CD4-positive, alpha-beta T cell treated with Interleukin-2 at 100 ng/mL for 4 hours (primary cell): ENCODE measurements at places on chromosomes 5 and 9.

DNA sequence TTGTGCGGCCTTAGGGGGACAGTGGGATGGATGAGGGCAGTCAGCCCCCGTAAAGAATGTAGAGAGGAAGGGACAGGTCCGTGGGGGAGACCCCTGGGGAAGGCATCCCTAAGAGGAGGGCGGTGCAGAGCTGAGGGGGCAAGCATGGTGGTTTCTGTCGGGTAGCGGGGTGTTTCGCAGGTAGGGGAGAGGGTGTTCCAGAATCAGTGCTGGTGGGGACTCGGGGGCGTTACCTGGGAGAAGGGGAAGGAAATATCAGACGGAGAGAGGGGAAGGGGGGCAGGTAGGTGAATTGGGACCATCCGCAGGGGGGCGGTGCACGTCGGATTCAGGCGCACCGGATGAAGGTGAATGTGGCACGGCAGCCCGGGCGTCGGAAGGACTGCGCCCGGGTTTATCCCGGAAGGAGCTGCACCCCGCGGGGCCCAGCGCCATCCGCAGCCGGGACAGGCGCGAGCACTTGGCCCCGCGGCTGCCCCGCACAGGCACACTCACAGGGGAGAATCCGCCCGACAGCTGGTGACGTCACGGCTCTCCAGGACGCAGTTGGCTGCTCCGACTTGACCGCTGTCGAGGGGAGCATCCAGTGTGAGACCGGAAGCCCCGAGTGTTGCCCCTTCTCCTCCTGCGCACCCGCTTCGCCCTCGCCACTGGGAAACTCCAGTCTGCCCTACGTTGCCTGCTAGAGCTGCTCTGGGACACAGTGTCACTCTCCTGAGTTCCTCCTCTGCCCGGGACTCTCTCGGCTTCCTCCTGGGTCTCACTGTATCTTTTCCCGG is 1.3 kb downstream of the CD72 start:
- DNase-seq: peak; percentile 66

- DNase-seq: no peak
Observed at GRCh38 chr5:88876714-88877113, 6.3 kb downstream of the MEF2C start.

DNA sequence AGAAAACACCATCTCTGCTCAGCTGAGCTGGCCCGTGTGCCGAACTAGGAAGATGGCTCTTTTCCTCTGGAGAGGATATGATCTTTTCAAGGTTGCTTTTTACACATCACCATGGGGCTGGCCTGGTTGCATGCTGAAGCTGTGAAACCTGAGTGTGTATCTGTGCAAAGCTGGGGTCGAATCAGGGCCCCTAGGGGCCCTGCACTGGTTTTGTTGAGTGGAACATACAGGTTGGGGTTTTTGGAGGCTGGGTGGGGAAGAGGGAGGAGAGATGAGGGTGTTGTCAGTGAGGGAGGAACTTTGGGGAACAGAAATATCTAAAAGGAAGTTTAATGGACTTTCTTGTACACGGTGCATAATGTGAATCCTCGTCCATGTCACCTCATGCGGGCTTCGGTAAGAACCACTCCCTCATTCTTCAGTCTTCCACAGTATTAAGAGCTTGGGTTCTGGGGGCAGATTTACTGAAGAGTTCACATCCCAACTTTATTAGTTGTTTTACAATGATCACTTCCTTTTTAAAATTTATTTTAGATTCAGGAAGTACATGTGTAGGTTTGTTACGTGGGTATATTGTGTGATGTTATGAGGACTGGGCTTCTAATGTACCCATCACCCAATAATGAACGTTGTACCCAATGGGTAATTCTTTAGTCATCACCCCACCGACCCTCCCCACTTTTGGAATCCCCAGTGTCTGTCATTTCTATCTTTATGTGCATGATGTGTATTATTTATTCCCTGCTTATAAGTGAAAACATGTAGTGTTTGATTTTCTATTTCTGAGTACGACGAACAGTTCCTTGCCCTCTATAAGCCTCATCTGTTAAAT is 238.2 kb downstream of the NR3C1 start:
- DNase-seq: no peak

- no peak for DNase-seq
Observed at GRCh38 chr5:102771435-102771834, 16.3 kb downstream of the PAM start.
